ENCODE measurements at places on chromosomes 7 and 10.

DNA sequence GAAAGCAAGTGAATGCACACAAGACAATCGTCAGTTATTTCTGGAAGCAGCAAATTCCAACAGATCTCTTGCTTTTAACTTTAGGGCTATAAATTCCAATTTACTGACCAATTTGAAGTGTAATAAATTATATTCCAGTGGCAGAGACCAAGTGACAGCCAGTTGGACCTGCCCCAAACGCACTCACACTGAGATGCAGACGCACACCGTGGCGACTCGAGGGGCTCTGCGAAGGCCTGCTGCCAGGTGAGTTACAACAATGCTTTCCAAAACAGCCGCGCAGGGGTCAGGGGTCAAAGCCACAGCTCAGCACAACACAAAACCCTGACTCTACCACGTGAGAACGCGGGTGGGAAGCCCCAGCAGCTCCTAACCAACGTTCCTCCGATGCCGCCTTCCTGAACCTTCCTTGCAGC lies 97.4 kb downstream of the ZRANB1 start:
- DNase-seq = no peak

- no peak for DNase-seq
Observed at GRCh38 chr7:116948934-116949333, 4.4 kb upstream of the ST7 start.

DNA sequence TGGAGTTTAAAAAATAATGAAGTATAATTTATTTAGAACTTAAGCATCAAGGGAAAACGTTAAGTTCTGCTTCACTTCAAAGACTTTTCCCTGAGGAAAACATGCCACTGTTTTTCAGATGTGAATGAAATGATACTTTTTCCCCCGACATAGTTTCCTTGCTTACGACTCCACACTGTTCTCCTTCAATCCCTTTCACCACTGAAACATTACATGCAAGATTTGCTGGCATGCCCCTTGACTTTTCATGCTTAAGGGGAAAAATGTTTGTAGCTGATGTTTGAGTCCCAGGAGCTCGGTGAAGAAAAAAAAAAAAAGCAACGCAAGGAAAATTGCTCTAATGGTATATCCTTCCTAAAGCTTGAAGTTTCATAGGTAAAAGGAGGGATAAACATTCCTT lies 10.0 kb downstream of the GLI3 start:
- DNase-seq = no peak

GRCh38 chr10:4459531-4459930 lies 366.5 kb upstream of the AKR1E2 start:
- no peak for DNase-seq

GRCh38 chr7:87209295-87209924 lies 10.1 kb downstream of the TMEM243 start:
- no peak for DNase-seq

DNA sequence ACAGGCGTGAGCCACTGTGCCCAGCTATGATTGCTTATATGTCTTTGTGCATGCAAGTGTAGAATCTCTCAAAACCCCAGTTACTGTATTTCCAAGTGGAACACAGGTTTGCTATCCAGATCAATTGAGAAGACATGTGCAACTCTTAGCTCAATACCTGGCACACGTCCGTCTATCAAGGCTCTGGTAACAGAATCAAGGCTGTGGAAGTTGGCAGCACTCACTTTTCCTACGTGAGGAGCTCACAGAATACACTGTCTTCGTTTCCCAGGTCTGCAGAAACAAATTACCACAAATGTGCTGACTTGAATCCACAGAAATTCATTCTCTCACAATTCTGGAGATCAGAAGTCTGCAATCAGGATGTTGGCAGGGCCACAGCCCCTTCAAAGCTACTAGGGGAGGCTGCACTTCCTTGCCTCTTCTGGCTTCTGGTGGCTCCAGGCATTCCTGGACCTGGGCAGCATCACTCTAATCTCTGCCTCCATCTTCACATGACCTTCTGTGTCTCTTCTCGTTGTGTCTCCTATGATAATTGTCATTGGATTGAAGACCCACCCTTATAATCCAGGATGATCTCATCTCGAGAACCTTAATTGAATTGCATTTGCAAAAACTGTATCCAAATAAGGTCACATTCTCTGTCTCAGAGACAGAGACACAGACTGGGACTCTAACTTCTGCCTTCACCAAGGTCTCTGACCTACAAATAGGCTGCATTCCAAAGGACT lies 84.8 kb upstream of the C7orf33 start:
- no peak for DNase-seq

- DNase-seq = no peak
Observed at GRCh38 chr7:142481548-142481947, 223.7 kb upstream of the PRSS58 start.

- DNase-seq = no peak
Observed at GRCh38 chr7:131109011-131109758, 218.5 kb upstream of the MKLN1 start.

GRCh38 chr7:103996639-103997038 lies 7.2 kb upstream of the RELN start:
- no peak for DNase-seq

DNA sequence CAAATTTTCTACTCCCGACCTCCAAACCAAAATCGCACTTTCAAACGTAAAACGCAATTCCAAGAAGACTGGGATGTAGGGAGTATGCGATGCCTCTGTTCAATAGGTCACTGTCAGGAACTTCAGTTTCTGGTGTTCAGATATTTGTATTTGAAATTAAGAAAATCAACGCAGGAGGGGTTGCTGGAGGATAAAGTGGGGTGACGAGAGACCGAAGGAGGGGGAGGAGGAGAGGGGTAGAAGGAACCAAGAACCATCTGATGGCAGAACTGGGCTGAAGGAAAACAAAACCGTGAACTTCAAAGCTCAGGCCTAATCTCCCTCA lies 293.8 kb upstream of the NFE2L3 start:
- DNase-seq = no peak

DNA sequence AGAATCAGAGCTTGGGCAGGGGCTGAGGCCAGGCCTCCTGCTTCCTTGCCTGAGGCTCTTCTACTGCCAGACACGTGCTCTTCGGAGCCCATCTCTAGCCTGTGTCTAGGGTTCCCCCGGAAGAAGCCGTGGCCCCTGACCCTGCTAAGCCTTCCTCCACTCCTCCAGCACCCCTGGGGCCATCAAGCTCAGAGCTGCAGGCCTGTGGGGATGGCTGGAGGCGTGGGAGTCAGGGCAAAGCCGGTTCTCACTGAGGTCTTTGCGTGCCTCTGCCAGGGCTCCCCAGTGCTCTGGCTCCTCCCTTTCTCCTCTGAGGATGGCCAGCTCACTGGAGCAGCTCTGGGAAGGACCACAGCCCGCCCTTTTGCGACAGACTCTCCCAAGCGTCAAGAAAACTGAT lies 34.4 kb downstream of the GHRHR start:
- no peak for DNase-seq

GRCh38 chr10:114899982-114900381 lies 38.0 kb upstream of the TRUB1 start:
- DNase-seq = no peak

GRCh38 chr10:75502389-75502788 lies 71.0 kb downstream of the LRMDA start:
- no peak for DNase-seq

DNA sequence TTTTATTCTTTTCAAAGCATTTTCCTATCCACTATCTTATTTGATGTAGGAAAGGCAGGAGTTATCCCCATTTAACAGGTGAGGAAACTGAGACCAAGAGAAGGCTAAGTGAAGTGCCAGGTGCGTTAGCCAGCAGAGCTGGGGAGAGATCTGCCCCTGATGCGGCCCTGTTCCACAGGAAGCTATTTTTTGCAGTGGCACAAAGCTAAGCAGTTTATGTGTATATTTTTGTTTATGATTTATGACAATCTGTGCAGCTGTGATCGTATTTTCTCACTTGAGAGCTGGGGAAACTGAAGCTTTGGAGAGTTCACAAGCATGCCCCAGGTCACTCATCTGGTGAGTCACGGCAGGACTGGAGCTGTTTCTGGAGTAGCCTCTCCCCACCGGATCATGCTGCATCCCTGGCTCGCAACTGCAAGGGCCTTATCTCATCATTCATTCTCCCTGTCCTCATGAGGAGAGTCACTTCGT lies 38.8 kb downstream of the SLC29A3 start:
- no peak for DNase-seq

DNA sequence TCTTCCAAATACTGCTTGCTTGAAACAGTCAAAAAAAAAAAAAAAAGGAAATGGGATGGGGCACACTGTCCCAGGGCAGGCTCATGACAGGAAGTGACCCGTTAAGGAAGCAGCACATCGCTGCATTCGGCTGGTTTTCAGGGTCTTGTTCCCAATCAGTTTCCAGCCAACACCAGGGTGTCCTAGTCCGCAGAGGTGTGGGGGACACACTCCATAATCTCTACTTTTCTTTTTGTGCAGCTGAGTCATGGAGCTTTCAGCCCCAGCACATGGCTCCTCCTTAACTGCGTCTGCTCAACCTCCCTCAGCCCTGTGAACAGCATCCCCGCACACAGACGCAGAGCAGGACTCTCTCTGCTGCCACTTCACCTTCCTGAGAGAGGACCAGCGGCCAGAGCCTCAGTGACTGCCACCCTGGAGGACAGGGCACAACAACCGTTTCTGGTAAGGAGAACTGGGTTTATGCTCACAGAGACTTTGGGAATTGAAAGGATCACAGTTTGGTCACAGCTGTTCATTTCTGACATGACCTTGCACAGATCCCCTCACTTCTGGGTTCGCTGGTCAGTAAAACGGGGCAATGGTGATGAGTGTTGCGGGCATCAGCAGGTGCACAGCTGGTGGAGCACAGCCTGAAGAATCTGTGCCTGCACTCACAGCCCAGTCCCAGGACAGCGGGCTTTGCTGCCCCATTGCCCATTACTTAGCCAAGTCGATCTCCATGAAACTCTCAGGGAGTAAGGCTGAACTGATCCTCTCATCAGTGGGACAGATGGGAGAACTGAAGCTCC lies at the start of gene GIMAP5:
TSS of gene GIMAP5 (plus strand) at position 154 of the 791 bp plus-strand sequence. CDS start 3,467 bp downstream, outside the sequence.
- no peak for DNase-seq

GRCh38 chr10:80700252-80700651 lies 162.6 kb downstream of the SH2D4B start:
- no peak for DNase-seq

GRCh38 chr10:22629852-22630233 lies 84.5 kb downstream of the PIP4K2A start:
- DNase-seq = no peak

GRCh38 chr7:106038916-106039315 lies 73.2 kb downstream of the SYPL1 start:
- DNase-seq = no peak

- DNase-seq = peak; percentile 32
Observed at GRCh38 chr10:3935141-3935540, 150.1 kb upstream of the KLF6 start.

- DNase-seq = no peak
Observed at GRCh38 chr7:37706804-37707203, 23.2 kb downstream of the GPR141 start.

DNA sequence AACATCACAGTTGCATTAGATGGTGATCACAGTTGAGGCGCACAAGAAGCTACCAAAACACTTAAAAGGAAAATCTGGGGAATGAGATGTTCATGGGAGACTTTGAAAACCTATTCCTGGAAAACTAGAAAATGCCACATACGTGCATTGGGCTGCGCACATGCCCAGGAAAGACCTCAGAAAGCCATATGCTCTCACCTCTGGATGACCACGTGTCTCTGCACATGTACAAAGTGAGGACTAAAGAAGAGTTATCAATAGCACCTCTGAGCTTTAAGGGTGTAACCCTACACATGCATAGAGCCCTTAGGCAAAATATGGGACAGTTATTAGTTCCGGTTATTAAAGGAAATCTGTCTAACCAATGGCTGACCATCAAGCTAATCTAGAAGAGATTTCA lies 77.7 kb downstream of the CRPPA start:
- DNase-seq = no peak

Data from effector memory CD4-positive, alpha-beta T cell (primary cell).